ENCODE measurements at places on chromosomes 13 and 19.

DNA sequence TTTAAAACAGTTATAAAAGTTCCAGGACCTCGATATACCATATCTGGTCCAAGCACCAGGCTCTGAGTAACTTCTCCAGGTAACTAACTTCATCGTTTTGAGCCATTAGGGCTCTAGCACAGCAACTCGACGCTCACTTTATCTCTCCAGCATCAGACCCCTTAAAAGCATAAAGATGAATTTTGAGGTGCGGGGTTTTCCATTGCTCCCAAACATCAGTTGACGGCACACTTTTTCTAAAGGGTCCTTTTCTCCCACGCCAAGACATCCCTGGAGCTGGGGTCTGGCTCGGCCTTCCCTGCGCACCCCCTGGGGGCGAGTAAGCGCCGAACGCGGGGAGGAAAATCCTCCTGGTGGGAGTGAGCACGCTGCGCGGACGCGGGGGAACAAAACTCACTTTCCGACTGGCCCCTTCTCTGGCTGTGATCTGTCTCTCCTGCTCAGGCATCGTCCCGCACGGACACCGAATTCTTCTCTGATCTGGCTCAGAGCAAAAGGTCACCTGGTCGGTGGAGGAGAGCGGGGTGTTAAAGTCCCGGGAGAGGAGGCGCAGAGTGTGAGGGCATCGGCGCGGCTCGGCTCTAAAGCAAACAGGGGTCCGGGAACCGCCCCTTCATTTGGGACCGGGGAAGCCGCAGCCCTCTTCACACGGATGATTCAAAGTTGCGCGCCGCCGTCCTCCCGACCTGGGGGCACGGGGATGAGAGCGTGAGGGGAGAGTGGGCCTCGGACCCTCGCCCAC lies at the start of gene ATP7B:
ATP7B (minus strand) TSS at position 561 of the 742 bp plus-strand sequence; CDS start at position 448, 113 bp downstream.
- DNase-seq = peak; percentile 3

DNA sequence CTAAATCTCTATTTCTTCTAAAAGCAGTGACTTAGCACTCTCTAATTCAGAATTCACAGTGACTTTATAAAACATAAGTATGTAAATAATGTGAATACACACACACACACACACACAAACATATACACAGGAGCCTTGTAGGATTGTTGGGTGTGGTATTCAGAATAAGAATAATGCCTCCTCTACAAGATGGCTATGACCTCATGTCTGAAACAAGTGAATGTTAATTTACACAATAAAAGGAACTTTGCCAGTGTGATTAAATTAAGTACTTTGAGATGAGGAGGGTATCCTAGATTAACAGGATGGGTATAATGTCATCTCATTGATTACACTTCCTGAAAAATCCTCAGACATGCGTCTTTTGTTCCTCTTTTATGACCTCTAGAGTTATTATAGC lies 234.6 kb downstream of the SLITRK6 start:
- no peak for DNase-seq

GRCh38 chr13:36788276-36788675 lies 30.7 kb upstream of the RFXAP start:
- DNase-seq = peak; percentile 16

- no peak for DNase-seq
Measured at GRCh38 chr13:37138169-37138568, 32.7 kb upstream of the CSNK1A1L start.

- DNase-seq = no peak
Measured at GRCh38 chr19:35307931-35308330, 16.0 kb downstream of the MAG start.

- DNase-seq = no peak
Measured at GRCh38 chr13:21825186-21825585, 154.3 kb downstream of the FGF9 start.

- no peak for DNase-seq
Measured at GRCh38 chr19:15330801-15331418, 1.4 kb downstream of the BRD4 start.

GRCh38 chr13:20160306-20161274 lies at the start of gene GJA3:
Gene GJA3 (minus strand): TSS chr13:20161052. CDS start chr13:20143288, 17,764 bp downstream.
- no peak for DNase-seq

DNA sequence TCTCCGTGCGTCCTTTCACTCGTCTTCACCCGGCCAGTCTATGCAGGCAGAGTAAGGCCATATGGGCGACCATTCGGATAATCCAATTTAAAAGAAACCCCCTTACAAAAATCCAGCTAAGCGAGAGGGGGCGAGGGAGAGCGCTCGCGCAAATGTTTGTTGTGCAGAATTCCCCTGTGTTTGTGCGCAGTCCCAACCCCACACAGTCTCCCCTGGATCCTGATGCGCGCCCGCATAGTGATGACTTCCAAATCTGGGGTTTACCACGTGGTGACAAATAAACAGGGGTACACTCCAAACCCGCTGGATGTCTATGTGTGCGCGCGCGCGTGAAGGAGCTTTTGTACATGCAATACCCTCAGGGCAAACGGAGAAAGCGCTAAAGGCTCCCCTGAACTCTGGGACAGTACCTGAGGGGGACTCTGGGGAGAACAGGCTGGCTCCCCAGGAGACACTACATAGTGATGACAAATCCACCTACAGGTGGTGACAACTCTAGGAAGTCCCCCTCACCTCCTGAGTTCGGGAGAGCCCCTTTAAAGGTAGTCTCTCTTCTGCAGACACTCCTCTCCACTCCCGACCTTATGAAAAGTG lies 8.5 kb downstream of the SOX21 start:
- no peak for DNase-seq

DNA sequence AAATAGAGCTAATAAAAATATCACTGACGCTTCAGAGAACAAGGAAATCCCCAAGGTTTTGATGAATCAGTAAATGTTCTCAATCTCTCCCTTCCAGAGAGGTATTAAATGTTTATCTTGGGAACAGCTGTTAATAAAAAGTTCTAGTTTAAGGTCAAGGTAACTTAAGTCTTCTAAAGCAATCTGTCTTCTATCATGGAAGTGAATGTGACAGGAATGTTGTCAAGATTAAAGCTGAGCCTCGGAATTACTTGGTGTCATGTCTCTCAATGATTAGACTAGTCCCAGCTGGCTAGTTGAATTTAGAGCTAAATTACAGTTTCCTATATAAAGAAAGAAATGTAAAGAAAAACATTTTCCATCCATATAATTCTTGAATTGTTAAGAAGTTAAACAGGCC lies 23.4 kb downstream of the ESD start:
- no peak for DNase-seq

GRCh38 chr19:5623397-5624017 lies 624 bp downstream of the SAFB start:
- no peak for DNase-seq

DNA sequence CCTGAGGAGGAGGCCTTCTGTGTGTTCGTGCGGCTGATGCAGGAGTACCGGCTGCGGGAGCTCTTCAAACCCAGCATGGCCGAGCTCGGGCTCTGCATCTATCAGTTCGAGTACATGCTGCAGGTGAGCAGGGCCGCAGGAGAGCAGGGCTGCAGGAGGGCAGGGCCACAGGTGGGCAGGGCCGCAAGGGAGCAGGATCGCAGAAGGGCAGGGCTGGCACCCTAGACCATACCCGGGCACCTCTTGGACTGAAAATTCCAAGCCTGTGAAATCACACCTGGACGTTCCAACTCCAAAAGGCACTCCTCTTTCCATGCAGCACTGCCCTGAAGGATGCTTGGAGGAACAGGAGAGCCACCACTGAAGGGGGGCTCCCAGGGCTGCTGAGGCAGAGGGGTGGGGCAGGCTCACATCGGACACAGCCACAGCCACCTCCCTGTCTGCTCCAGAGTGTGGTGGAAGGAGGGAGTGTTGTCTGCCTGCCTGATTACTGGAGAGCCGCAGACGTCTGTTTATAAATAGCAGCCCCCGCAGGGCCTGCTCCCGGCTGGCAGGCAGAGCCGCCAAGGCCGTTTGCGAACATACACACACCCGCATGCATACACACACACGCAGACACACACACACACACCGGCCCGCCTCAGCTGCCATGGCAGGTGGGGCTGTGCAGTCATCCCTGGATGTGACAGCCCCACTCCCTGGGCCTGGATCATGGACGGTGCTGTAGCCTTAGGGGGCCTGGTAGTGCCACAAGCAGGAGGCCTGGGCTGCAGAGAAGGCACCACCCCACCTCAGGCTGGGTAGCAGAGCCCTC lies 20.2 kb downstream of the EVI5L start:
- no peak for DNase-seq

DNA sequence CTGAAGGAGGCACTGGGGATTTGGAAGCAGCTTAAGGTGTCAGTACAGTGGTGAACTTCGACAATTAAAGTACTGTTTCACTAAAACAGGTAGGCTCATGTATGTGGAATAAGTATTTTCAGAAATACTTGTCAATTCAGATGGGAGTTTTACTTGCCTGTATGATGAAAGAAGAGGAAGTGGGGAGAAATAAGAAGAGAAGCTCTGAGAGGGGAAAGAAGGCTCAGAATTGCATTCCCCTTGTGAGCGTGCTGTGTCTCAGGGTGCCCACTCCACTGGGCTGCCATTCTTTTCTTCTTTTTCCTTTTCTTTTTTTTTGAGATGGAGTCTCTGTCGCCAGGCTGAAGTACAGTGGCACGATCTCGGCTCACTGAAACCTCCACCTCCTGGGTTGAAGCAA lies 38.6 kb upstream of the RNF17 start:
- DNase-seq = no peak

GRCh38 chr19:8580710-8581281 lies 3.6 kb upstream of the MYO1F start:
- DNase-seq = no peak

DNA sequence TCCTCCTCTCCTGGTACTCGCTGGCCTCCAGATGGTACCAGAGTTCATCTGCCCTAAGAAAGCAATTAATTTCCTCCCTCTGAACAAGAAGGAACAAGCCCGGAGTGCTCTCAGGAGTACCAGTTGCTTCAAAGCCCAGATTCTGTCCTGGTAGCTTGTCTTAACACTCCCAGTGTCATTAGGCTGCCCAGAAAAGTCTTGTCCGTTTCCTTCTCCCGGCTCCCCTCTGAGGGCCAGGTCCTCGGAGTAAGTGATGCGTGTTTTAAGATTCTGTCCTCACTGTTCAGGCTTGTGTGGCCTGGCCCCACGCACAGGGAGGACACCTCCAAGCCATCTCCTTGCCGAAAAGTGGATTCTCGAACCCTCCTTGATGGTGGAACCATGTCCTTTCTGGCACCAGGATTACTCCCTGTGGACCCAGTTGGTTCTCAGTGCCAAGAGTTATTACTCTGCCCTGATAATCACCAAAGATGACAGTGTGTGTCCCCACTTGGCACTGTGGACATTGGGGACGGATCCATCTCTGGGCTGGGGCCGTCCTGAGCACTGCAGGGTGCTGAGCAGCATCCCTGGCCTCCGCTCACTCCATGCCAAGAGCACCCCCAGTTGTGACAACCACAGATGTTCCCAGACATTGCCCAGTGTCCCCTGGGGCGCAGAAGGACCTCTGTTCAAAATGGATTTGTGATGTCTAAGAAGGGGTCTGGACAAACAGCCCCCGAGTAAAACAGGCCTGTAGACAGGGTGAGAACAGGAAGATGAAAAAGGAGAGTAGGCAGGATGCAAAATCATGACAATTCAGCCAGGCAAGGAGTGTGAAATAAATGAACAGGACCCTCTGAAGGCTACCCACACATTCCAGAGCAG lies 52.4 kb downstream of the RFX2 start:
- DNase-seq = no peak

- peak; percentile 32 for DNase-seq
Measured at GRCh38 chr13:22173610-22174009, 502.7 kb downstream of the FGF9 start.

GRCh38 chr13:65677906-65678305 lies 1552.2 kb downstream of the PCDH9 start:
- no peak for DNase-seq

DNA sequence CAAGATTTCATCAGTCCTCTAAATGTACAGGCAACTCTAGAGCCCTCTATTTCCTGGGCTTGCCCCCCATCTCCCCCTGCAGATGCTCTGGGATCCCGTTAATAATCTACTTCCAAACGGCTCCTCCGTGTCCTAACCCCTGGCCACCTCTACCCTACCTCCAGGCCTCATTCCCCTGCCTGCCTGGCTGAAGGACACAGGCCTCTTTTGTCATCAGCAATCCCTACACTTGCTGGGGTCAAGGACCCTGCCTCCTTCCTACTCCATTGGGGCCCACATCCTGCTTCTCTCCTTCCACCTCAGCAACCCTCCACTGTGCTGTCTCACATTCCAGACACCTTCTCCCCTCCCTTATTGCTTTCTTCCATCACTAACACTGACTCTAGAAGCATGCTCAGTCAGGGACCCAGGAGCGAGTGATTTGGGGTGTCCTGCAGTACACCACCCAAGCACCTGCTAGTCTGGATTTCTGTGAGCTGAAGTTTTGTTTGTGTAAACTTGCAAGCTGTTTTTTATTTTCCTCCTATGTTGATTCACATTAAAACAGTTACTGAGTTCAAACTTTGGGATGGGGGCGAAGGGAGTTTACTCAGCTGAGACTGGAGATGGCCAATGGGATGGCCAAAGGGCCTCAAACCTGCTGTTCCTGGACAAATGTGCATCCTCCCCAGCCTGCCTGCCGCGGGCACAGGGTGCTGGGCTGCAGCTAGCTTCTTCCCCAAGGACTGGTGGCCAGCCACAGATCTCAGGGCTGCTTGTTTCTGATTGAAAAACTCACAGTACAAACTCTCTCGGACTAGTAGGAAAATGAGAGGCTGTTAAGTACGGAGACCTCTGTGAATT lies 314.7 kb downstream of the FOXO1 start:
- no peak for DNase-seq

DNA sequence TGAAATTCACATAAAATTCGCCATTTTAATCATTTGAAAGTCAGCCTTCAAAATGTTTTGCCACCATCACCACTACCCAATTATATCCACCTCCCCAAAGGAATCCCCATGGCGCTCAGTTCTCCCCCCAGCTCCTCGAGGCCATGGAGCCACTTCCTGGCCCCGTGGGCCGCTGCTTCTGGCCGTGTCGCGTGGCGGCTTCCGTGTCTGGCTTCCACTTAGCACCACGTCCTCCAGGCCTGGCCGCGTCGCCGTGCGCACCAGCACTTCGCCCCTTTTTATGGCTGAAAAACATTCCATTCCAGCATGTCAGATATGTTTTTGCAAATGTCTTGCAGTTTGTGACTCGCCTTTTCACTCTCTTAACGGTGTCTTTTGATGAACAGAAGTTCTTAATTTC lies 46.7 kb upstream of the DCUN1D2 start:
- no peak for DNase-seq

DNA sequence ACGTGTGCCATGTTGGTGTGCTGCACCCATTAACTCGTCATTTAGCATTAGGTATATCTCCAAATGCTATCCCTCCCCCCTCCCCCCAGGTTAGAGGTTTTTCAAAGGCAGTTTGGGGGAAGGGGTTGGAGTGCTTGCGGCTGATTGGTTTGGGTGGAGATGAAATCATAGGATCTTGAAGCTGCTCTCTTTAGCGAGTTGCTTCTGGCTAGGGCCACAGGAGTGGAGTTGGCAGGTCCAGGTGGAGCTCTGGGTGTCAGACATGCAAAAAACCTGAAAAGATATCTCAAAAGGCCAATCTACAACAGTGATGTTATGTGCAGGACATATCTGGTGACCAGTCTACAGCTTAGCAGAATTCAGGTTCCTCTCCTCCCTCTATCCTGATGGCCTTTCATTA lies 32.6 kb upstream of the CXCL17 start:
- DNase-seq = no peak
